ENCODE measurements at places on chromosomes 5 and 9.

DNA sequence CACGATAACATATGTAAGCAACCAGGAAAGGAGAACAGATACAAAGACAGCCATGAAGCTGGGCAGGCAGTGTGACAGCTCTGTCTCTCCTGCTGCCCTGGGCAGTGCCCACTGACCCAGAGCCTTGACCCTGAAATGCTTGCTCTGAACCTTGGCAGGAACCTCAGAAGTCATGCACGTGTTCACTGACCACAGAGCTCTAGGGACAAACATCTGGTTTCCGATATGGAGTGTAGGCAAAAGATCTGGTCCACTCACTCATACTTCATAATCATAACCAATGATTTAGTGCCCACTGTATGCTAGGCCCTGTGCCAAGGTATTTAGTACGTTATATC lies 102.6 kb downstream of the FSTL4 start:
- no peak for DNase-seq

- no peak for DNase-seq
Measured at GRCh38 chr9:126664900-126665643, 51.3 kb downstream of the LMX1B start.

DNA sequence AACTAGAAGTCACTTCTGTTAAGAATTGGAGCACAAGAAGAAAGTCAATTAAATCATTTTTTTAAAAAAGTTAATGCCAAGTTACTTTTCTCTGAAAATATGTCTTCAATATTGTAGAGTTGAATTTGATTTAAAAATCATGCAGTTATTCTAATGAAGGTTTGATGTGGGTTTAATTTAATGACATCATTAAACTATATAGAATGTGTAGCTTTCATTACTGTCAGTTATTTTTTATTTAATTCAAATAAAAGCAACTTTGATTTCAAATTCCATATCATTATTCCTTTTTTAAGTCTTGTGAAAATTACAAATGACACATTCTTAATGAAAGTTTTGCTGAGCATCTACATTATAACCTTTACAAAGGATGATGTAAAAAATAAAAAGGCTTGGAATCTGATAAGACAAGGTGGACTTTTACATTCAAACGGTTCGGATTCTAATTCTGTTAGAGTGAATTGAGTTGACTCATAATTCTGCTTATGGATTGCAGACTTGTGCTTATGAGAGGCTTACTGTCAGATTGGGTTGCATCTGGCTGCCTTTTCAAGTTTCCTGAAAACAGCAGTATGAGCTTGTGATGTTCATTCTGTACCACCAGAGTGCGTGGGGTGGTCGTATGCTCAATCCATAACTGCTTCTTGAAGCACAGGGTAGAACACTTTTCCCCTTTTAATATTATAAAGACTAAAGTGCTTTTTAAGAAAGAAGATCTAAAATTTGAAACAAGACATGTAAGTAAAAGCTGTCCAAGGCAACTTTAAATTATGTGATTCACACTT lies 253.0 kb upstream of the ARRDC3 start:
- no peak for DNase-seq

GRCh38 chr9:137879052-137879451 lies 1.5 kb downstream of the CACNA1B start:
- DNase-seq, result no peak

DNA sequence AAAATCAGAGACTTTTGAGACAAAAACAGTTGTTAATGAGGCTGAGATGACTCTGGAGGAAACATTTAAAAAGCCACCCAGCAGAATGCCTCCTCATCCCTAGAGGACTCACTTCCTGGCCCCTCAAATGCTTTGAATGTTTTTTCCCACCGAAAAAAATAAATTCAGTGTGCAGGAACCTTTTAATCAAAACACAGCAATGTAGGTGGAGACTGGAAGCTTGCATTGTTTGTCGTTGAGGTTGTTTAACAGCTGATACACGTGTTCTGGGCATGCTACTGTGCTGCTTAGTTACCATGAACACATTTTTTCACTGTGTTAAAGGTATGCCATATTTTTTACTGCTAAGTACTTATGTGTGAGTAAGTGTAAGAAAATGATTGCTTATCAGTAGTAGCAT lies 65.7 kb upstream of the ADCY2 start:
- no peak for DNase-seq

DNA sequence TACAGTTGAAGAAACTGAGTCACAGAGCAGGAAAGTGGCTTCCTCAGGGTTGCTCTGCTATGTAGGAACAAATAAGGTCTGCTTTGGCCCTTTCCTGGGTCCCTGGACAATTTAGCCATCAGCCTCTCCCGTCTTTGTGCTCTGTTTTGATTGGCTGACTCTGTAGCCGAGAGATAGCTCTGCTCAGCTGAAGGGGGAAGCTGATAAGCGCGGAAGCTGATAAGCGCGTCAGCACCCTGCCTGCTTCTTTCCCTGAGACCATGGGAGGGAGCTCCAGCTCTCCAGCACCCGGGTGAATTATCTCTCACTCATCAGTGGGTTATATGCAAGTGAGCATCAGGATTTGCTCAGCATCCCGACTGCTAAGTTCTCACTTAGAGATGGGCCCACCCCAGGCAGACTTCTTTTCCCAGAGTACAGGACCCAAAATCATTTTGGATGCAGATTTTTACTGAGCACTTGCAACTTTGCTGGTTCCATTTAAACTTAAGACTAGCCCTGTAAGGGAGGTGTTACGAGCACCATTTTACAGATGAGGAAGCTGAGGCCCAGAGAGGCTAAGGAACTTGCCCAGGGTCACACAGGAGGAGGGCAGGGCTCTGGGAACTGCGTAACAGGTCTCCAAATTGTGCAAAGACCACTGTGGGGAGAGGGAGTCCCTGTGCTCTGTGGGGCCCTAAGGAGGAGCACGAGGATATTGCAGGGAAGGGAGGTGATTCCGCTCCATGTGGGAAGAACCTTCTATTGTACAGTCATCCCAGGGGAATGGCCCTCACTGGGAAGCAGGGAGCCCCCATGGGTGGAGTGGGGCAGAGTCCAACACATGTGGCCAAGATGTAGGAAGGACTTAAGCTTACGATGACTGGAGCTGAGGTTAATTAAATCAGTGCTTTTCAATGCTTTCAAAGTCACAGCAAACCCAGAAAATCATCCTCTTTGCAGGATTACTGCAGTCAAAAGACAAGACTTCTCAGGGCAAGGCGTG lies 83.7 kb upstream of the ORM1 start:
- DNase-seq, result no peak

- peak; percentile 55 for DNase-seq
Measured at GRCh38 chr9:99635032-99635431, 186.7 kb upstream of the NR4A3 start.

GRCh38 chr9:134158242-134158641 lies 6.1 kb downstream of the RNU6ATAC start:
- no peak for DNase-seq

GRCh38 chr5:152953788-152954483 lies 536.5 kb upstream of the GRIA1 start:
- no peak for DNase-seq

- DNase-seq, result no peak
Measured at GRCh38 chr5:17966640-17967402, 332.6 kb downstream of the TAF11L14 start.

GRCh38 chr5:65157906-65158603 lies 323.7 kb downstream of the ADAMTS6 start:
- DNase-seq, result no peak

GRCh38 chr9:72623156-72623555 lies 101.7 kb downstream of the TMC1 start:
- peak; percentile 25 for DNase-seq

GRCh38 chr5:157369507-157369906 lies 90.5 kb upstream of the NIPAL4 start:
- DNase-seq, result no peak

GRCh38 chr5:81426359-81427030 lies 32.6 kb upstream of the ACOT12 start:
- no peak for DNase-seq

- no peak for DNase-seq
Measured at GRCh38 chr9:111649016-111649415, 12.4 kb upstream of the GNG10 start.

- no peak for DNase-seq
Measured at GRCh38 chr9:91727972-91728371, 222.1 kb downstream of the ROR2 start.

DNA sequence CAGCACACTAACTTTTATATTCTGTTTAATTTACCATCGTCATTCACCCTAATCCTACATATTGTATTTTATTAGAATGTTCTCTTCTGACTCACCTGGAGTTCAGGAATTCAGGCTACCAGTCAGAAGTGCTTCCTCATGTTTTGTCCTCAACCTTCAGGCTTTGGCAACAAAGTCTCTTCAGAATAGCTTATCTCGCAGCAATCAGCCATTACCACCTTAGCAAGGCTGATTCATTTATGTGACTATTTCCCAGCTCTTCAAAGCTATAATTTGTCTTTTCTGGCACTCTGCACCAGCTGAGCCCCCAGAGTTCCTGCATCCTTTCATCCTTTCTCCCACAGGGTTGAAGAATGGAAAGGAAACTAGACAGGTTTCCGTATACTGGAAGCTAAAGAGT lies 365.5 kb upstream of the CDH18 start:
- DNase-seq, result no peak

GRCh38 chr9:69895185-69895584 lies 74.6 kb downstream of the CFAP95 start:
- no peak for DNase-seq

GRCh38 chr5:164191240-164191639 lies 685.8 kb downstream of the MAT2B start:
- no peak for DNase-seq

DNA sequence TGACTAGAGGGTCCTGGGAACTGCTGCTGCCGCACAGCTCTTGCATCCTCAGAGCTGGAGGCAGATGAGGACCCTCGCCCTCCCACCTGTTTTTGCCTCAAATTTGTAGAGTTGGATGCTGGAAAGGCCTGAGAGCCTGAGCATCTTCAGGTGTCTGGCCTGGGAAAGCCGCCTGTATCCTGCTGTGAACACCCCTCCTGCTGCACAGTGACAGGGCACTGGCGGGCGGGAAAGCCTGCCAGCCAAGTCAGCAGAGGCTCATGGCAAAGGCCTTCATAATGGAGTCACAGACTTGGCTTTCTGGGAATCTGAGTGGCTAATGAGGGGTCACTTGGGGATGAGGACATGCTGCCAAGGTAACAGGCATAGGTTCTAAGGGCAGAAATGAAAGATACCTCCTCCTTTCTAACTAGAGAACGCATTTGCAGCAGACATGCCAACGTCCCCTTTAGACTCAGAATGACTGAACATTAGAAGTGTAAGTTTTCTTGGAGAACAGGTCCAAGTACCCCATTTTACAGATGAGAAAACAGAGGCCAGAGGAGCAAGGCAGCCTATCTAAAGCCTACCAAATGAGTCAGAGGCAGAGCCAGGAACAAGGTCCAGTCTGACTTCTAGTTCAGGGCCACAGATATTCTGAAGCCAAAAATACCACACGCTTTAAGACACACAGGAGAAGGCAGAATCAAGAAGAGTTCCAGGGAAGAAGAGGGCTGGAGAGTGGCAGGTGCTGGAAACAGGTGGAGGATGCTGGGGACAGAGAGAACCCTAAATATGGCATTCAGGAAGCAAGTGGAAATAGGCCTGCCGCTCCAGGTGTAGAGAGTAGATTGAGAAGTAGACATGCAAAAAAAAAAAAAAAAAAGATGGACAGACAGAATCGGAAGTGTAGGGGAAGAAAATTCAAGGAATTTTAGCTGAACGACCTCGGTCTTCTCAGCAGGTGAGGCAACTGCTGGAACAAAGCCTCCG lies 44.1 kb downstream of the EPB41L4B start:
- DNase-seq, result no peak

Data from AG20443 (cell line).